ENCODE measurements at places on chromosomes 12 and 14.

DNA sequence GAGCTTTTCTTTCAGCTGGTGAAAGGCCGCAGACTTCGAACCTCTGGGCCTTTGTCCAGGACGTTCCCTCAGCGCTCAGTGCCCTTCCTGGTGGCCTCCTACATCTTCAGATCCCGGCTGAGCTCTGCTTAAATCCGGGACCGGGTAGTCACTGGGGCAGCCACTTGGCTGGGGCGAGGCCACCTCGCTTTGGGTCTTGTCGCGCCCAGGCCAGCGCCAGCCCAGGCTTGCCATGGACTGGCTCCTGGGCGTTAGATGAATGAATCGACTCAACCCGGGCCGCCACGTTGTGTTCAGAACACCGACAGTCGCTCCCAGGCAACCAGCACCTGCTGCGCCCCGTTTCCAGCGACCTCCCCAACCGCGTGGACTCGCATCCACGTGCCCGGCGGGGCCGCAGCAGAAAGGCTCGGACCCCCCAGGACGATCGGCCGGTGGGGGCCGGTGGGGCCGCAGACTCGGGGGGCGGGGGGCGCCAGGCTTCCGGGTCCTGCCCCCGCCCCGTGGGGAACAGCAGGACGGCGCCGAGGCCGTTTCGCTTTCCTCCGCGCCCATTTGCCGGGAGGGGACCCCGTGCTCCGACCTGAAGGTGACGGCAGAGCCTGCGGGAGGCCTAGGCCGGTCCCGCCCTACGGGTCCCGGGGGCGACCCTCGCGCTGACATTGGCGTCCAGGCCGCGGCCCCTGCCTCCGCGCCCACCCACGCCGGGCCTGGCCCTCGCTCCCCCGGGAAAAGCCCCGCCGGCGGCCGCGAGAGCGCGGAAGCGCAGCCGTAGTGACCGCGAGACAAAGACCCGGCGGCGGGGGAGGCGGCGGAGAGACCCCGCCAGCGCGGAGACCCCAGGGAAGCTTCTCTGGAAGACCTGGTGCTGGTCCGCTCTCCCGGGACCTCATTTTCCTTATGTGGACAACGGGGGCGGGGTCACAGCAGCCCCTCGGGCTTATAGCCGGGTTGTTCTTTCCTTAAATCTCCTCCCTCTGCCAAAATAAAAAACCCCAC is 37.3 kb upstream of the RCOR1 start:
- peak; percentile 45 for DNase-seq

DNA sequence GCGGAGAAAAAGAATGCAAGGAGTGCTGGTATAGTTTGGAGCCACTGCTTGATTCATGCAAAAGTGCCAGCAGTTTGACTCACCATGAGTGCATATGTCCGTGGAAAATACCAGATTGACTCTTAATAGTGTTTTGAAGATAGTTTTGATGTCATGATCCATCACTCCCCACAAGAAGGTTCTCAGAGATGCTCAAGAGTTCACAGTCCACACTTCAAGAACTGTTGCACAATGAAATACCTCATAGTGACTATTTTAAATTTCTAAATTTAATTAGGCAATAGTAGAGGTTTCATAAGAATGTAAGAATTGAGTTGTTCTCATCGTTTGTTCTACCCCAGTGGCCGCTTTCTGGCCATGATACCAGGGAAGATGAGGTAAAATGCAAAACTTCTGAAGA is 286.6 kb upstream of the RGS6 start:
- no peak for DNase-seq

GRCh38 chr12:84816916-84817695 is 95.5 kb downstream of the SLC6A15 start:
- no peak for DNase-seq

GRCh38 chr12:76270657-76271358 is 77.4 kb downstream of the BBS10 start:
- no peak for DNase-seq

DNA sequence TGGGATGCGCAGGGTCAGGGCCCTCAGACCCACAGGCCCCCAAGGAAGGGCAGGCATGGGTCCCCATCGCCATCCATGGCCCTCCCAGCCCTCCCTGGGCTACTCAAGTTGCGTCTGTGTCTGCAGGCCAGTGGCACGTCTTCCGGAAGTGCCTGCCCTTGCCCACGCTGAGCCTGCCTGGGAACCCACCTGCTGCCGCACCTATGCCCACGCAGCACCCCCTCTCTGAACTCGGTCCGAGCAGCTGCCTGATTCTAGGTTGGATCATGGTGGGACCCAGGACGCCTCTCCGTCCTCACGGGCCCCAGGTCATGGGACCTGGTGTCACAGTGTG is 182.8 kb downstream of the ADGRD1 start:
- DNase-seq, result no peak

DNA sequence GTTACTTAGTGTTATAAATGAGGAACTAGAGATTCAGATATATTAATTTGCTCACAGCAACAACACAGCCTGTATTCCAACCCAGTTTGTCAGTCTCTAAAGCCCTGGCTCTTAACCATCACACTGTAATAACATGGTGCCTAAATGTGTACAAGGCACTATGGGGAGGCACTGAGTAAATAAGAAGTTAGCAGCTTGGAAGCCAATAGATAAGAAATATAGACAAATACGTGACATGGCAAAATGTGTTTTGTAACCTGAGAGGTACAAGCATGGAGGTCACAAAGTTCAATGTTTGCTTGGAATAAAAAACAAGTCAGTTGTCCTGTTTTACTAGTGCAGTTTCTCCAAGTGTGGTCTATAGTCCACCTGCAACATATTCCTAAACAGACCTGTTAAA is 16.3 kb upstream of the SLCO1A2 start:
- DNase-seq, result no peak

All from activated CD8-positive, alpha-beta memory T cell treated with anti-CD3 and anti-CD28 coated beads for 1 hour (primary cell).